ENCODE measurements at places on chromosomes 5 and 9.
A peak's percentile ranks its signal among the peaks of the same experiment; 100 is the strongest.

- DNase-seq, result peak; percentile 4
These were observed 227.9 kb downstream of the ESM1 start for GRCh38 chr5:54757541-54757940.

GRCh38 chr9:115038178-115038577 is 79.8 kb downstream of the TNC start:
- DNase-seq, result no peak

GRCh38 chr5:55306641-55307382 is 682 bp downstream of the DHX29 start:
- no peak for DNase-seq

DNA sequence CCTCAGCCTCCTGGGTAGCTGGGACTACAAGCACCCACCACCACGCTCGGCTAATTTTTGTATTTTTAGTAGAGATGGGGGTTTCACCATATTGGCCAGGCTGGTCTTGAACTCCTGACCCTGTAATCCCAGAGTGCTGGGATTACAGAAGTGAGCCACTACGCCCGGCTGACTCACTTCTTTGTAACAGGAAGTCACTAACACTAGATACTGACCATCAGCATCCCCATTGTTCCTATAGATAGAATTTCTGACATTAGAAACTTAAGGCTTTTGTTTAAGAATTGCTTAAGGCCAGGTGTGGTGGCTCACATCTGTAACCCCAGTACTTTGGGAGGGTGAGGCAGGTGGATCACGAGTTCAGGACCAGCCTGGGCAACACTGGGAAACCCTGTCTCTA is 42.2 kb downstream of the LEAP2 start:
- DNase-seq, result no peak

- peak; percentile 23 for DNase-seq
These were observed 5.2 kb downstream of the SLC31A2 start for GRCh38 chr9:113155911-113156588.

All from stimulated activated effector memory CD8-positive, alpha-beta T cell treated with anti-CD3 and anti-CD28 coated beads, Interleukin-12 subunit alpha, Interleukin-12 subunit beta, amount 100 ng/mL, for 72 hours (primary cell).